ENCODE measurements at places on chromosomes 6 and 20.

GRCh38 chr6:132751306-132751705 is 6.4 kb downstream of the VNN2 start:
- no peak for DNase-seq

DNA sequence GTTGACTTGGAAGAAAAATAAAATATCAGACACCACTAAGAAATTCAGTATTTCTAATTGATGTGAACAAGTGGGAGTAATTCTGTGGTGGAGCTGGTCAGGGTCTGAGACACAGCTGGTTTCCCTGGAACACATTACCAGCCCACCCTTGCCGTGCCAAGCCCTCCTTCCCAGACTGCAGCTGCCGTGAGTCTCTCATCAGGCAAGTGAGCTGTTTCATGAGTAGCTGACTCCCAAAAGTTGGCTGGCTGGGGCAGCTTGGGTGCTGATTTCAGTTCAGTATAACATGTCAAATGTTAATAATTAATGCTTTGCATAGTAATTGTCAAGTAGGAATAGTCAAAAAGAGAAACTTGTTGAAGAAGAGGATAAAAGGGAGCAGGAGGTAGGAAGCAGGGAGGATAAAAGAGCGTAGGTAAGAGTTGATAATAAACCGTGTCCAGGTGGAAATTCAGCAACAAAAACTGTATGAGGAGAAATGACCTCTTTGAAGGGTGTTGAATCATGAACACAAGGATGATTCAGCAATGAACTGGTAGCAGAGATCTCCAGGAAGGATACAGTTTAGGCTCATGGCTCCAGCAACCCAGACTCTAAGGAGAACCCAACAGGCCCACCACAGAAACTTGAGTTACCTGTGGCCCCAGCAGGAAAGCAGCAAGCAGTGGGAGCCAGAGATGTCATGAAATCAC is 110.9 kb upstream of the SSTR4 start:
- no peak for DNase-seq

DNA sequence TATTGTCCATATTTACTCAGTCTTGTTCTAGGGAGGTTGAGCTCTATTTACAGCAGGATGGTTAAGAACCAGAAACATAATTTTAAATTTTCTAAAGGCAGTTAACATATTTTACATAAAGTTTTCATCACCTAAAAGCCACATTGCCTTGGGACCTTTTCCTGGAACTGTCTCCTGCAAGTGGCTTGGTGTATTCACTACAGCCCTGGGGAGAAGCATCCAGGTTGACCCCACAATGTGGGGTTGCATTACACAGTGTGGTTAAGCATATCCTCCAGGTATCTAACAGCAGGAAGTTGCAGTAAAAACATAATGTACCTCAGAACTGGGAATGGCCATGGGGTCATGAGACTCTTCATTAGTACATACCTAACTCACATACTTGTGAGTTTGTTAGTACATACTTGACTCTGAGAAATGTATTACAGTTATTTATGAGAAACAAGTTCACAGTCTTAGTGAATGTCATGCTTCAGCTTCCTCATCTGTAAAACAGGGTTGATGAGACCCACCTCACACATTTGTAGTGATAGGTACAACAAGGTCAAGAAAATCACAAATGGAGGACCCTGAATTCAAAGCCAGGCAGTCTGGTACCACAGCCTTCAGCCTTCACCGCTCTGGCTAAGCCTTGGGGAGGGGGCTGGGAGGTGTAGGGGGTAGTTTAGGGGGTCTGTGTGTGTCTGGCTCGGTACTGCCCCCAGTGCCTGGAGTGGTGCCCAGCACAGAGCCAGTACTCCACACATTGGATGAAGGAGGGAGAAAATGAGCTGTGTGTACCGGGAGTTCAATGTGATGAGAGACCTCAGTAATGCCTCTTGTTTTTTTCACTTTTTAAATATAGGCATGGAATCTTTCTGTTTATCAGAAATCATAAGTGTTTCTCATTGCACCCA is 52.9 kb downstream of the KAT14 start:
- DNase-seq = no peak

DNA sequence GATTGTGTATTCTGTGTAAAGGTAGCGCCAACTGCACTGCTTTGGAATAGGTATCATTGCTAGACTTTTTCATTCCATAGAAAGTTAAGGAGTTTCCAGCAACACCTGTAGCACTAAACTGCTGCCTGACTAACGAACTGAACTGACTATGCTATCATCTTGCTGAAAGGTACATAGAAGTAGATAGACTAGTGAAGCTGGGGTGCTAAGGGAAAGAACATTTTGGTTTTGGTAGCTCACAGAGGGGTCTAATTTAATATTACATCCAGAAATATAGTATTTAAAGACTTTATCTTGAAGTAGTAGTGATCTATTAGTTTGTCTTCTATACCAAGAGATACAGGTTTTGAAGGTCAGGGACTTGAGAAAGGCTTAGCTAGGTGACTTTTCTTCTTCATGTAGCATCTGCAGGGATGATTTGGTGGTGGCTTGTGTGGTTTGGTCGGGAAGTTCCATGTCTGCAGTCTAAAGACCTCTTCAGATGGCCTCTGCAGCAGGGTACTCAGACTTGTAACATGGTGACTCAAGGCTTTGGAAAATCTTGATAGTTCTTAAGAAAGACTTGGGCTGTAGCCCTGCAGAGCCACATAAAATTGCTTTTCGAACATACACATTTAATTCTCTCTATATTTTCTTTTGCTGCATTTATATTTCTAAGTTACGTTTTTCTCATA is 10.2 kb downstream of the SENP6 start:
- no peak for DNase-seq

DNA sequence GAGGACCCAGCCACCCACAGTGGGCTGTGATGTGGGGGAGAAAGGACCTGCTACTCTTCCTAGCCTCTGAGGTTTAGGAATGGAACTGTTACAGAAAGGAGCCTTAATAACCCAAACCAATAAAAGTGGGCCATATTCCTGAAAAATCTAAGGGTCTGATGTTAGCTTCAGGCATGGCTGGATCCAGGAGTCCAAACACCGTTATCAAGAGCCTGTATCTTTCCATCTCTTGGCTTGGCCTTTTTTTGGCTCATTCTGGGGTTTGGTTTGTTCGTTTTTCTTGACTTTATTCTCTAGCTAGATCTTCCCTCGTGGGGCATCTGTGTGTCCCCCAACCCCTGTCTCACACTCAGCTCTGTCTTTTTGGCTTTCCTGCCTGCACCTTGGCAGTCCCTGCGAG is 38.7 kb downstream of the CDH4 start:
- DNase-seq = no peak

DNA sequence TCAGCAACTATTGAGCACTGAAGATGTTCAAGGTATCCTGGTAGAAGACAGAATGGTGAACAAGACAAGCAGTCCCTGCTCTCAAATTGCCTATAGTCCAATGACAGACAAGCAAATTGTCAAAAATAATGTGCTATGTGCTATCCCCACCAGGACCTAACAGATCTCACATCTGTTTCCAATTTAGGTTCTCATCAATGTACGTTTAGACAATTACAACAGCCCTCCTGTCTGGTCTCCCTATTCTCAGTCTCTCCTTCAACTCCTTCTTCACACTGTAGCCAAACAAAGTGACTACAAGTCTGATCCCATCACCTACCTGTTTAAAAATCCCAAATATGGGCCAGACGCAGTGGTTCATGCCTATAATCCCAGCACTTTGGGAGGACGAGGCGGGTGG is 7.5 kb downstream of the TAPBP start:
- DNase-seq = no peak
